Amygdala (tissue), 56 donors: ENCODE measurements at places on chromosomes 2 and 18.

DNA sequence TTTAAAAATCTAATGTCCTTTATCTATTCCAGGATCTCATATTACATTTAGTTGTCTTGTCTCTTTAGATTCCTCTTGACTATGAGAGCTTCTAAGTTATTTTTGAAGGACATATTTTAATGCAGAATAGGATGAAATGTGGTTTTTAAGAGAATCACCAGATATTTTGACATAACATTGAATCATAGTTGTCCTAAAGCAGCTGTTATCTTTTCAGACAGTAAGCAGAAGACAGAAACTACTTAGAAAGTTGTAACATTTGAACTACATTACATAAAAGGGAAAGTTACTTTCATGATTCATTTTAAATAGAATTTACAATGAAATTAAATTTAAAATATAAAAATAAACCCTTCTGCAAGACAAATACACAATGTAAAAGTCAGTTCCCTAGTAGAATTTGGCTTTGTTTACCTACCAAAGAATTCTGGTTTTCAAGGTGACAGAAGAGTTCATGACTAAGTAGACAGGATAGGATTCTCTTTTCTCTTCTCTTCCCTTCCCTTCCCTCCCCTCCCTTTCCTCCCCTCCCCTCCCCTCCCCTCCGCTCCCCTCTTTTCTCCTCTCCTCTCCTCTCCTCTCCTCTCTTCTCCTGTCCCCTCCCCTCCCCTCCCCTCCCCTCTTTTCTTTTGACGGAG lies 186.0 kb downstream of the DIS3L2 start:
- no peak for DNase-seq

DNA sequence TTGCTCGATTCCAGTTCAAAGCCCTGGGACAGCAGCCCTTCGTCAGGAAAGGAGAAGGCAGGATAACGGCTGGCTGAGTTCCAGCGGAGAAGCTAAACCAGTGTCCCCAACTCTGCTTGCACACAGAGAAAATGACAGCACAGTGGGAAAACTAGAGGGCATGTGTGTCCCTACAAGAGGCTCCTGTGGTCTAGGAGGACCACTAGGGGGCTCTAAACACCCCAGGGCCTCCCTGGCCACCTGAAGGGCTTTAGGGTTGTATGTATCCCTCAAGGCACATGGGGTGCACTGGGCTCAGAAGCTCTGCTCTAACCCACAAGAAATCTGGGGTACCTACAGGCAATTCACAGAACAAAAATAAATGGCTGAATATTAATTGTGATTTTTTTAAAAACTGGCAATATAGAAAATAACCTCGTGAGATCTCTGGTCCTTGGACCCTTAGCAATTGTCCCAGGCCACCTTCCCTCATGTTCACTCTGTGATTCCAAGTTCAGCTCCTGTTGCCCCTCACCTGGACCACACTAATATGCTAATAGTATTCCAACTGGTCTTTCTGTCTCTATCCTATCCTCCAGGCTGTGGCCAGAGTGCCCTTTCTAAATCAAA lies 17.5 kb downstream of the STAT1 start:
- no peak for DNase-seq

- DNase-seq = no peak
Measured at GRCh38 chr18:48852794-48853193, 98.0 kb downstream of the SMAD7 start.

DNA sequence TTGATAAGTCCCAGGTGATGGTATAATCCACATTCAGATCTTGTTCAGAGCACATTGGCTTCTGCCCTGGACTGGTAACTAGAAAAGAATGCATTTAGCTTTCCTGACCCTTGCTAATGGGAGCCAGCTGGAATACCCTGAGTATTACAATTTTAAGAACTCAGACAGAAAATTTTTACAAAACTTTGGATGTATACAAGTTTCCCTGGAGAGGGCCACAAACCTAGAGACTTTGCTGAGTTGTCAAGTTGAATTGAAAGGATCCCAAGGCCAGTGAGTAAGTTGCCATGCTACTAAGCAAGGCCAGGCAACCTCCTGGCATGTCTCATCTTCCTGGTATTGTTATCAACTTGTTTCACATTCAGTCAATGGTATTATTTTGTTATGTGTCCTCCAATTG lies 20.0 kb upstream of the NABP1 start:
- DNase-seq = no peak

GRCh38 chr18:45821026-45821425 lies 4.4 kb upstream of the SIGLEC15 start:
- no peak for DNase-seq

GRCh38 chr2:106073678-106074406 lies 120.3 kb downstream of the UXS1 start:
- DNase-seq = no peak

- DNase-seq = no peak
Measured at GRCh38 chr2:55482186-55482884, 37.2 kb upstream of the CFAP36 start.

GRCh38 chr18:5152343-5153020 lies 44.6 kb downstream of the AKAIN1 start:
- DNase-seq = no peak

GRCh38 chr18:46071653-46072375 lies at the start of gene PSTPIP2:
Gene PSTPIP2, minus strand, starts transcription at chr18:46072260. Its CDS starts 72 bp downstream, at chr18:46072188.
- no peak for DNase-seq

DNA sequence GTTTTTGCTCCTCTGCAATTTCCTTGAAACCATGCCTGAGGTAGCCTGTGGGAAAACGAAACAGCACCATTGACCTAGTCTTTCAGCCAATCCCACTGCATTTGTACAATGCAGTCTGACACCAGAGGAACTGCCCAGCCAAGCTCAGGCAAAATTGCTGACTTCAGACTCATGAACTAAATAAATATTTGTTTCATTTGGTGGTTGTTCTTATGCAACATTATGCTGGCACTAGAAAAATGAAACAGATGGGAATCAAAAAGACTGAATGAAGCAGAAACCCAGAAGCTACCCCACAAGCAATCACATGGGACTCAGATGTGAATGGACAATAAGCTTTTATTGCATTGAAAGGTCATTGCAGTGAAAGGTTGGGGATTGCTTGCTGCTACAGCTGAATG lies 1.7 kb downstream of the NAT8 start:
- no peak for DNase-seq

- no peak for DNase-seq
Measured at GRCh38 chr18:50340078-50340477, 34.8 kb upstream of the SKA1 start.

GRCh38 chr2:46351098-46351749 lies 54.0 kb downstream of the EPAS1 start:
- no peak for DNase-seq
